ENCODE measurements at places on chromosomes 13 and 19.

DNA sequence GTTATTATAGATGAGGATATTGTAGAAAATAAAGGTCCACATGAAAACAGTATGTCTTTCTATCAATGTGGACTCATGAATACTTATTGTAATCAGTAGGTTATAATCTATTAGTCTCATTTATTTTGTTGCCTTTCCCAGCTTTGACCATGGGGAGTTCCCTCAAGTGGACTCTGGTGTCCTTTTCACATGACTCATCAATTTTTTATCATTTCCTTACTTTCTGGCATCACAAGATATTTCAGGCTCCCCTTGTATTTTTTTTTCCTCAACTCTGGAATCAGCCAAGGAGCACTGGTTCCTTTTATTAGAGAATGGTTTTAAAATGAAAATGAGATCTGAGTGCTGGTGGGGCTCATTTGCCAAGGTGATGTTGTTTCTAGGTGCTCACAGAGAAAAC, 63.4 kb upstream of the DIAPH3 start:
- no peak for DNase-seq

DNA sequence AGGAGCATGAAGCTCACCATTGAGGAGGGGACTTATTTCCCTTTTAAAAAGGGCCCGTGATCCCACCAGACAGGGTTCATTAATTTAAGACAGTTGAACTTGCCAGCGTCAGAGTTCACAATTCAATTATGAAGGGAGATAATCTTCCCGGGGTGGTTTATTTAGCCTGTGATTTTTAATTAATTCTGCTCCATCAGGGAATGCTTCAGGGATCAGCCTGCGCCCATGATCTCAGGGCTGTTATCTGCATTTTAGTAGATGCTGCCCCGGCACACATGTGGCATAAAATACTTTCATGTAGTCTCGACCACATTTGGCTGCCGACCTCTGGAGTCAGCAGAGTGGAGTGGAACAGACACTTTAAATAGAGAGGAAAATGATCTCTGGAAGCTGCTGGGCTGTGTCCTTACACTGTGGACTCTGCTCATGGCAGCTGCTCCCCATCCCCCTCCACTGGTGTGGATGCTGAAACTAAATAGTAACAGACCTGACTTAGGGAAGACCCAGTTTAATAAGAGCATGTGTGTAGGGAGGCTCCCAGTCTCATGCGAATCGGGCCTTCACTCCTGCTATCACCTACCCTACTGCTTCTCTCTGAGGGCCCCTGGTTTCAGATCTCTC, 256.9 kb downstream of the TEX29 start:
- DNase-seq = no peak

DNA sequence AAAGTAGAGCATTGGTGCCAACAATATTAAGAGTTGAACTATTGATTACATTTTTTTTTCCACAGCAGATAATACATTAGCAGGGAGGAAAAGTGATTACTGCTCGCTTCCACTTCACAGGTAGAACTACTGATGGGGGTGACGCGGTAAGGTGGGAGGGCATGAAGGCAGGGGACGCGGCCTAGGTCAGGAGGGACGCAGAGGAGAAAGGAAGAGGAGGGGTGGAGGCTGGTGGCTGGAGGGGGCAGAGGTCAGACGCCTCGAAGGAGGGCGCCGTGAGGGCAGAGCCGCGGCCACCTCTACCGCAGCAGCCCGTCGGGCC, 287 bp upstream of the B3GLCT start:
- DNase-seq = no peak

DNA sequence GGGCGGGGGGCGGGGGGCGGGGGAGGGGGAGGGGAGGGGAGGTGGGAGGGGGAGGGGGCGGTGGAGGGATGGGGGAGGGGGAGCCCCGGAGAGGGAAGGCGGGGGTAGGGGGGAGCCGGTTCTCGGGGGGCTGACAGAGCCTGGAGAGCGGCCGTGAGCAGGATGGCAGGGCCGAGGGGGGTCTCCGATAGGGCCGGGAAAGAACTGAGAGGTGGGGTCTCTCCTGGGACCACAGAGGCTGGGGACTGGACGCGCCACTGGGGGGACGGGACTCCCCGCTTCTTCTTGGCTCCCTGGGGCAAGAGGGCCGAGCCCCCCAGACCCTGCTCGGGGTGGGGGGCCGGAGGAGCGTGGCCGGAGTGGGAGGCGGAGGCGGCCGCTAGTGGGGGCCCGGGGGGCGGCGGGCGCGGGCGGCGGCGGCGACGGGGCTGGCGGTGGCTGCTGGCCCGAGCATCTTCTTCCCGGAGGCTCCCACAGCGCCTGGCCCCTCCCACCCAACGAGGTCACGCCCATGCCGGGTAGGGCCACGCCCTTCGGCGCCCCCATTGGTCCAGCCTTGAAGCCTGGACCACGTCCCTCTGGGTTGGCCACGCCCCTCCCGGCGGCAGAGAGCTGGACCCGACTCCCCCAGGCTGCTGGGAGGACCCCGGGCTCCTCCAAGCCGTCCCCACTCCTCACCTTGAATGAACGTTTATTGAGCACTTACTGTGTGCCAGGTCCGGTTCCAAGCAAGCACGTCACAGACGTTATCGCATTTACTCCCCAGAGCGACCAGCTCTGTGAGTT, at the start of gene NOVA2:
Gene NOVA2 (minus strand): TSS at position 313 of the 786 bp plus-strand sequence. CDS start 514 bp downstream, outside the sequence.
- DNase-seq = peak; percentile 83

DNA sequence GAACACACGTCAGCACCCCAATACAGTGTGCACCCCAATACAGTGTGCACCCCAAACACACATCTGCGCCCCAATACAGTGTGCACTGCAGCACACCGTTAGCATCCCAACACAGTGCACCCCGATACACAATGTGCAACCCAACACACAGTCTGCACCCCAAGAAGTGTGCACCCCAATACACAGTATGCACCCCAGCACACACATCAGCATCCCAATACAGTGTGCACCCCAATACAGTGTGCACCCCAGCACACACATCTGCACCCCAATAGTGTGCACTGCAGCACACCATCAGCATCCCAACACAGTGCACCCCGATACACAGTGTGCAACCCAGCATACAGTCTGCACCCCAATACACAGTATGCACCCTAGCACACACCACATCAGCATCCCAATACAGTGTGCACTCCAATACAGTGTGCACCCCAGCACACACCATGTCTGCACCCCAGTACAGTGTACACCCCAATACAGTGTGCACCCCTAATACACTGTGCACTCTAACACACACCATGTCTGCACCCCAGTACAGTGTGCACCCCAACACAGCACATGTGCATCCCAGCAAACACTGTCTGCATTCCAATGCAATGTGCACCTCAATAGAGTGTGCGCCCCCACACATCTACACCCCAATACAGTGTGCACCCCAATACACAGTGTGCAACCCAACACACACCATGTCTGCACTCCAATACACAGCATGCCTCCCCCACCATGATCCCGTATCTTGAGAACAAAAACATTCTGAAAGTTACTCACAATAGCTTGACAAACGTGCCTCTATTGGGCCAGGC, 855 bp upstream of the CARS2 start:
- no peak for DNase-seq

- DNase-seq = no peak
Observed at GRCh38 chr13:27273658-27274425, 3.2 kb downstream of the RASL11A start.

GRCh38 chr13:28678809-28679208, 19.9 kb downstream of the POMP start:
- DNase-seq = no peak

GRCh38 chr13:20721454-20722357, 18.2 kb downstream of the IL17D start:
- no peak for DNase-seq

DNA sequence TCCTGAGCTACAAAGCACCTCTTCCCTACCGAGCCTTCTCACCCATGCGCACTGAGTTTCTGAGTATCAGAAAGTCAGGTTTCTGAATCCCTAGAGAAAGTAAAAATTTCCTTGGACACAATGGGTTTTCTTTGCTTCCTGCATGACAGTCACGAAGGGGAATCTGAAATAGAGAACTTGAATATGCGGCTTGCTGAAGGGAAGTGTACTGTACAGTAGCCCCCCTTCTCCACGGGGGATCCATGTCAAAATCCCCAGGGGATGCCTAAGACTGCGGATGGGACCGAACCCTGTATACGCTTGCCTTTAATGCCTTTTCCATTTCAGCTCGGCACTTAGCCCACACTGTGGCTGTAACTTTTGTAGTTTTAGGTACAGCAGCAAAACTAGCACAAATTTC, 107.9 kb downstream of the GGACT start:
- no peak for DNase-seq

DNA sequence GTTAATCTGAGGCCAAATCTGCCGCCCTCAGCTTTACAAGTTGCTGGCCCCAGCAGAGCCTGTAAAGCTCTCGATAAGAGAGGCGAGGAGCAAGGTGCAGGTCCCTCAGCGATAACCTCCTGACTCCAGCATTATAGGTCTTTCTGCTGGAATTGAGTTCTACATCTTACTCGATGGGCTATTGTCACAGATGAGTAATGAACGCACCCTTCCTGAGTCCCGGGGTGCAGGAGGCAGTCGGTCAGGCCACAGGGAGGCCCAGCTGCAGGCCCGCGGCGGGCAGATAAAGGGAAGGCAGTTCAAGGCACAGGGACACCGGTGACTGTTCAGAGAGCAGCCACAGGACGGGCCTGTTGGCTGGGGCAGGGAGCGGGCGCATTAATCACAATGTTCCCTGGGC, 157.6 kb upstream of the OBI1 start:
- DNase-seq = no peak

GRCh38 chr13:59416561-59416960, 747.2 kb downstream of the DIAPH3 start:
- DNase-seq = no peak

- DNase-seq = no peak
Observed at GRCh38 chr19:45200568-45200967, 22.0 kb downstream of the BLOC1S3 start.

GRCh38 chr19:42124386-42124901, 7.8 kb downstream of the POU2F2 start:
- no peak for DNase-seq

GRCh38 chr13:30022796-30023195, 172.4 kb upstream of the UBL3 start:
- no peak for DNase-seq

DNA sequence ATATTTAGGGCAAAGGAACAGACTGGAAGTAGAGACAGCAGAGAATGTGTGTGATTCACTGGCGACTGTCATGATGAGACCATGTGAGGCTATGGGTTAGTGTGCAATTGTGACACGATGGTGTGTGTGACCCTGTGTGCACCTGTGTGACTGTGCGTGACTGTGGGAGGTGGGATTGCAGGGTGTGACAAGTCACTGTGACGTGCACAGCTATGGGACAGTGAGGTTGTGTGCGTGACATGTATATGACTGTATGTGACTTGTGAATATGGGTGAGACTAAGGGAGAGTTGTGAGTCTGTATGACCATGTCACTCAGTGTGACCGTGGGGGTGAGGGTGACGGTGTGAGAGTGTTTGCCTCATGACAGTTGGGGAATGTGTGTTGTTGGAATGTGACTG, 3.4 kb upstream of the GIPR start:
- no peak for DNase-seq

DNA sequence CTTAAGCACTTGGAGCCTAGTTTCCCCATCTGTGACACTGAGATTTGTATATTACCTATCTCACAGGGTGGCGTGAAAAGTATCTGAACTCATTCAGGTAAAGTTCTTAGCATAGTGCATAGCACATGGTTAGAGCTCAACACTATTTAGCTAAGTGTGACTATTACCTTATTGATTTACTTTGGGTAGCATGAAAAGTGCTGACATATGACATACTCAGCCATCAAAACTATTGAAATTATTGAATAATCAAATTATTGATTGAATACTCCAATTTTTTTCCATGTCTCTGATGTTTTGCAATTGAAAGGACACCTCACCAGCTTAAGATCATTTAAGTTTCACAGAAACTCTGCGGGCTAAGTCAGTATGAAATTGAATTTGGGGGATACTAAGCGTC, 715.0 kb downstream of the EFNB2 start:
- no peak for DNase-seq

- DNase-seq = peak; percentile 87
Observed at GRCh38 chr19:1028062-1028926, 1.9 kb downstream of the CNN2 start.

DNA sequence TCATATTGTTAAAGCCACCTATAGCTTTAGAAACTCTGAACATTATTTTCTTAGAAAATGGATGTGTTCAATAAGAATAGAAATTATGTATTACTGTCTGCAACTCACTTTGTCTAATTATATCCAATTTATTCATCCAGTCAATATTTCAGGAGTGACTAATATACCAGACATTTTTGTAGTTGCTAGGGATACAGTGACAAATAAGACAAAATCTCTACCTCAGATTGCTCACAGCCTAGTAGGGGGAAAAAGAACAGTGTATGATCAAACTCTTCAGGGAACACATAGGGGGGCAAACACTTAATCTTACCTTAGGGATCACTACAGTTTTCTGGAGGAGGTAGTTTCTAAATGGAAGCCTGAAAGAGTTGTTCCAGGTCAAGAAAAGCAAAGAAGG, 8.6 kb downstream of the BRCA2 start:
- DNase-seq = no peak

GRCh38 chr13:68358294-68358705, 1128.2 kb upstream of the PCDH9 start:
- DNase-seq = no peak

DNA sequence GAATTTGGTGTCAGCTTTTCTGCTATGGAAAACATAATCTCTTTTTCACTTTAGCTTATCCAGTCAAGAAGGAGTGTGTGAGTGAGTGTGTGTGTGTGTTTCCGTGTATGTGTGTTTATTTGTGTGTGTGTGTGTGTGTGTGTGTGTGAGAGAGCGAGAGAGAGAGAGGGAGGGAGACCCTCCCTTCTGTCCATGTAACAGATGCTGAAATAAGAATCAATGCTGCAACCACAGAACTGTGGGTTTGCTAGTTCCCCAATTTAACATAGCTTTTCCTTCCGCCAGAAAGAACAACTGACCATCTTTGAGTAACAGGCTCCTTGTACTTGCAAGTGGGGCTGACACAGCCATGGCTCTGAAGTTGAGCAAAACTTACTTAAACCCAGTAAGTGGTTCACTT, 5.2 kb downstream of the LCP1 start:
- no peak for DNase-seq

GRCh38 chr13:109088624-109088917, 459.2 kb downstream of the MYO16 start:
- DNase-seq = no peak

- no peak for DNase-seq
Observed at GRCh38 chr13:100542826-100543156, 45.8 kb downstream of the GGACT start.

DNA sequence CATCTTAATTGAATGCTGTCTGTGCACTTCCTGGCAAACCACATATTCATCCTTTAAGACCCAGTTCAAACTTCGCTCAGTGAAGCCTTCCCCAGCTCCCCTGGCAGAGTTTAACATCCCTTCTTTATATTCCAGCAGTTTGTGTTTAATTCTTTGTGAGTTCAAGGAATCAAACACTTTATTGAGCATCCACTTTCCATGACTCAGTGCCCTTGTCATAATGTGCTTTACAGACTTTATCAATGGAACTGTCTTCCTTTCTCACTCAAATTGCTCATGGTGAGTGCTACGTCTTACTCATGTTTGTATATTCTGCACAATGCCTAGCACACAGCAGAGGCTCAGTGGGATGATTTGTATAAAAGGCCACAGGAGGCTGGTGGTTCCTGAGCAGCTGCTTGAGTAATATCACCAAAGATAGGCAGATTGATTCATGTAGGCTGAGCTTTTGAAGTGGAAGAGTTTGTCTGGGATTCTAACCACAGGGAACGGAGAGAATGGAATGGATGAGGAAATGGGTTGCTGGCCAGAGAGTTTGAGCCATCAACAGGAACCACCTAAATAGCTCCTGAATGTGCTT, 44.2 kb downstream of the SERTM1 start:
- no peak for DNase-seq

GRCh38 chr13:109862627-109863026, 76.2 kb upstream of the IRS2 start:
- no peak for DNase-seq
